HEK293T (cell line): ENCODE measurements at places on chromosomes 6 and 20.
A peak's percentile ranks its signal among the peaks of the same experiment; 100 is the strongest.

- DNase-seq: no peak
Measured at GRCh38 chr6:110557199-110557598, 80.8 kb upstream of the SLC22A16 start.

DNA sequence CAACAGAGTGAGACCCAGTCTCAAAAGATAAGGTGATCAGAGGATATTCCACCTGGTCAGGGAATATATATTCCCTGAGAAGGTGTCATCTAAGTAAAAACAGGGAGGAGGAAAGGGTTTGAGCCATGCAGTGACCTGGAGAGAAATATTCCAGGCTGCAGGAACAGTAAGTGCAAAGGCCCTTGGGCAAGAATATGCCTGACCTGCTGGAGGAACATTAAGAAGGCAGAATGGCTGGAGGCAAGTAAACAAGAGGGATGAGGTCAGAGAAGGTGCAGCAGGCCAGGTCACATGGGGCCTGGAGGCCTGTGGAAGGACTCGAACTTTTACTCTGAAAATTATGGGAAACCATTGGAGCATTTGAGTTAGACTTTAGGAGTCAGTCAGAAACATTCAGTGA lies 6.7 kb downstream of the DEF6 start:
- no peak for DNase-seq

DNA sequence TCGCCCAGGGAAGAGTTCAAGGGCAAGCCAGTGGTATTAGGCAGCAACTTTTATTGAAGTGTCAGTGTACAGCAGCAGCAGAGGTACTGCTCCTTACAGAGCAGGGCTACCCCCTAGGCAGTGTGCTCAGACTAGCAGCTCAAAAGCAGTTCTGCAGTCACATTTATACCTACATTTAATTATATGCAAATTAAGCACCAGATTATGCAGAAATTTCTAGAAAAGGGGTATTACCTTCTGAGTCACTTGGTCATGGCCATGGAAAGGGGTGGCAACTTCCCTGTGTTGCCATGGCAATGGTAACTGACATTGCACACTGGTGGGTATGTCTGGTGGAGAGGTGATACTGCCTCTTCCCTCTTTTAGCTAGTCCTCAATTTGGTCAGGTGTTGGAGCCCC lies 2.1 kb upstream of the ZKSCAN4 start:
- DNase-seq: no peak

GRCh38 chr6:135116571-135116970 lies 61.9 kb upstream of the HBS1L start:
- DNase-seq: no peak

DNA sequence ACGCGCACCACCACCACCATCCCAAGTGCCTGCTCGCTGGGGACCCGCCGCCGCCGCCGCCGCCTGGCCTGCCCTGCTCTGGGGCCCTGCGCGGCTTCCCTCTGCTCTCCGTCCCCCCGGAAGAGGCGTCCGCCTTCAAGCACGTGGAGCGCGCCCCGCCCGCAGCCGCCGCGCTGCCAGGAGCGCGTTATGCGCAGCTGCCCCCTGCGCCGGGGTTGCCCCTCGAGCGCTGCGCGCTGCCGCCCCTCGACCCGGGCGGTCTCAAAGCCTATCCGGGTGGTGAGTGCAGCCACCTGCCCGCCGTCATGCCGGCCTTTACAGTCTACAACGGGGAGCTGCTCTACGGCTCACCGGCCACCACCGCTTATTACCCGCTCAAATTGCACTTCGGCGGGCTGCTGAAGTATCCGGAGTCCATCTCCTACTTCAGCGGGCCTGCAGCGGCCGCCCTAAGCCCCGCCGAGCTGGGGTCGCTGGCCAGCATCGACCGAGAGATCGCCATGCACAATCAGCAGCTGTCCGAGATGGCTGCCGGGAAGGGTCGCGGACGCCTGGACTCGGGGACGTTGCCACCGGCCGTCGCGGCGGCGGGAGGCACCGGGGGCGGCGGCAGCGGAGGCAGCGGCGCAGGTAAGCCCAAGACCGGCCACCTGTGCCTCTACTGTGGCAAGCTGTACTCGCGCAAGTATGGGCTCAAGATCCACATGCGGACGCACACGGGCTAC lies 7.2 kb downstream of the PRDM13 start:
- peak; percentile 52 for DNase-seq

DNA sequence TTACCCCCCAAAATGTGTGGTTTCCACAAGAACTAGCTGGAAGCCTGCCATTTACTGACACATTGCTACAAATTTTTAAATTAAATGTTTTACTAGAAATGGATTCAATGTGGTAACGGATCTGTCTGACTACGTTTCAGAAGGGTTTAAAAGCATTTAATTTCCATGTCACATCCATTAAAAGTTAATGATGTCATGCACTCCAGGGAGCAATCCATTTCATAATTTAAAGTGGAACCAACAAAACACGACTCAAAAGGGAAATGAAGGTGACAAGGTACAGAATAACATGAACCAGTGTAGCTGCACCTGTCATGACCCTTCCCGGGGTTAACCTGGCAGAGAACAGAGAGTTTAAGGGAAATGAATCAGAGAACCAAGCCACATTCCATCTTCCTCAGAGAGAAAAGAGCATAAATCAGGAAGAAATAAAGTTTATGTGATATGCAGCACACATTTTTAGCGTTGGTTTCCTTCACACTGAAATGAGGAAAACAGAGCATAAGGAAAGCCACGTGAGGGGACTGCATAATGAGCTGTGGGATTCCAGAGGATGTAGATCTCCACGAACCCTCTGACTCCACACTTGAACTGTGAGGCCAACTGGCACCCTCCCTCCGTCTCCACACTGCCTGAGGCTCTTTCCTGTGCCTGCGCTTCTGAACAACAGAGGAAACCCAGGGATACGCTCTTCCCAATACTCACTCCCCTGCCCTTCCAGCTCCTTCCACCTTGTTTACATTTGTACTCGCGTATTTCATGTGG lies 170.3 kb upstream of the AHI1 start:
- DNase-seq: peak; percentile 49

DNA sequence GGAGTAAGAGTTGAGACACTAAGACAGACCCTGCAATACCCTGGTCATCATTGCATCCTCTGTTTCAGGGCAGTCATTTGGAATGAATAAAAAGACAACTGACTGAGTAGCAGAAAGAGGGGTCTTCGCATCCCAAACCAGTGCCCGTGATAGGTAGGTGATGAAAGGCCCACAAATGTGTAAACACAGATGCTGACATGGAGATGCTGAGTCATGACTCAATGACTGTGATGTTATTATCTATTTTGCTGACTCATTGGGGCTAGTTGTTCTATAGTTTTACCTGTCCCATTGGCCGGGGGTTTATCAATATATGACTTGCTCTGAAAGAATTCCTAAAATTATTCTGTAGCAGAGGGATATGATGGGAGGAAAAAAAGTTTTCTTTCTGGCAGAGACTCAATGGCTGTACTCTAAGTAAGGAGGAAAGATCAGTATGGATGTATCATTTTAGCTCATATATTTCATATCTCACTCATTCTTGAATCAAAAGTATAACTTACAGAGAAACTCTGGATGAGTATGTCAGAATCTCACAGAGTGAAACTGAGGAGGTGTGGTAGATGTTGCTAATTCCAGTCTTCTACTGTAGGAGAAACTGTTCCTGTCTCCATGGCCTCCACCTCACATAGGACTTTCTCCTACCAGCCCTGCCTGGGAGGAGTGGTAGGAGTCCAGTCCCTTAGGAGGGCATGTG lies 119.9 kb upstream of the PREP start:
- no peak for DNase-seq

GRCh38 chr20:32674362-32674789 lies 635 bp upstream of the C20orf203 start:
- peak; percentile 68 for DNase-seq

DNA sequence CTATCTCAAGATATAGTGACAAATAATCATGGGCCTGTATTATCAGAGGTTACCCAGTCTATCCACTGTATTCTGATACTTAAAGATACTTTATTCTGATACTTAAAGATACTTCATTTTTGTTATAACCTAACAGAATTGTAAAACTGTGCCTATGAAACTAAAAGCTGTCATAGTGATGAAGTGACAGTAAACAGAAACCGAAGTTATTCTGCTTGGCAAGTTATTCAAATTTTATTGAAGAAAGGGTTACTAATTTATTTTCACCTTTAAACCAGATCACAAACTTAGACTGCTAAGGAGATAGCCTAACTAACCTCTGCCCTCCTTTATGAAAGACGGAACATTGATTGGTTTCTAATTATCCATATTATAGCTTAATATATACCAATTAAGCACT lies 604.6 kb upstream of the IMPG1 start:
- no peak for DNase-seq

DNA sequence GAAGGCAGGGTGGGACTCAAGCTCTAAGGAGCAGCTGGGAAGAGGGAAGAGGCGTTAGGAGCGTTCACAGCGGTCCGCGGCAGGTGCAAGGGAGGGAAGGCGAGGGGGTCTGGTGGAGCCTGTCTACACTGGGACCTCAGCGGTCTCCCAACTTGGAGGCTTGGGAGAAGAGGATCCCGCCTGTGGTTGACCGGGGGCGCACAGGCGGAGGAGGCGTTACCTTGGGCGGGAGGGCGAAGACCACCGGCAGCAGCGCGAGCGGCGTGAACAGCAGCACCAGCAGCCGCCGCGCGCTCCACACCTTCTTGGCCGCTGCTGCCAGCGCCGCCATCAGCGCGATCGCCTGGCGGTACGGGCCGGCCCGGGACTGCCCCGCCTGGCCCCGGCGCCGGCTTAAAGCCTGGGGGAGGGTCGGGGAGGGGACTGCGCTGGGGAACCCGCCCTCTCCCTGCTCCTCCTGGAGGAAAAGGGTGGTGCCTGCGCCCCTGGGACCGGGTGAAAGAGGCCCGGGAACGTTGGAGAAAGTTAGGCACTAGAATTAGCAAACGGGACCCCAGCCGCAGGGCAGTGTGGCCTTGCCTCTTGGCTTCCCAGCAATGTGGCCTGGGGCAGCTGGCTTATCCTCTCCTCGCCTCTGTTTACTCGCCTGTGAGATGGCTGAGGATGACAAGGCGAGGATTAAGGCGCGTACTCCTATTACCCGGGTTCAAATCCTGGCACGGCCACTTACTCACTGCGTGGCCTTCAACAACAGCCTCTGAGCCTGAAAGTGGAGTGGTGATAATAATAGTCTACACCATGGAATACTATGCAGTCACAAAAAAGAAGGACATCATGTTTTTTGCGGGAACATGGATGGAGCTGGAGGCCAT lies at the start of gene SLC13A3:
Gene SLC13A3 (minus strand): TSS at position 369 of the 872 bp plus-strand sequence. CDS start 38 bp downstream, at position 331.
- no peak for DNase-seq

DNA sequence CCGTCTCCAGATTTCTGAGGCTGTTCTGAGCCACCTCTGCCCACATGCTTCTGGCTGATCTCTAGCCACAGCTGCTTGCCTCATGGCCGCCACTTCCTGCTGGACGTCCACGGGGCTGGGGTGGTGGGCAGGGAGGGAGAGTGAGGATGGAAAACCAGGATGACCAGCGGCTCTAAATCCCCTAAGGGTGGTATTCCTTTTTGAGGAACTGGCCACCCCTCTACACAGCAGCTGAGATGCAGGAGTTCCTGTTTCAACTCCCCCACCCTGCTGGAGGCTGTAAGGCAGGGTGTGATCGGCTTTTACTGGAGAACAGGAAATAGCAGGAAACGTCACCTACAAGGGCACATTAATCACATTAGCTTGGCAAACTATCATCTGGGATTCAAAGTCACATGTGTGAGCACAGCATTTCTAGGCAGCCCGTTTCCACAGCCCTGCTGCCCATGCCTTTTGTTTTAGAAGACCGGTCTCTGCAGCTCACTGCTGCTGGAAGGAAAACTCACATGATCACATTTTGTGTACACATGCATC lies 181.6 kb upstream of the ECI2 start:
- no peak for DNase-seq

- no peak for DNase-seq
Measured at GRCh38 chr20:42352096-42352495, 733.9 kb upstream of the CHD6 start.

- no peak for DNase-seq
Measured at GRCh38 chr6:90411292-90411781, 114.7 kb upstream of the BACH2 start.

DNA sequence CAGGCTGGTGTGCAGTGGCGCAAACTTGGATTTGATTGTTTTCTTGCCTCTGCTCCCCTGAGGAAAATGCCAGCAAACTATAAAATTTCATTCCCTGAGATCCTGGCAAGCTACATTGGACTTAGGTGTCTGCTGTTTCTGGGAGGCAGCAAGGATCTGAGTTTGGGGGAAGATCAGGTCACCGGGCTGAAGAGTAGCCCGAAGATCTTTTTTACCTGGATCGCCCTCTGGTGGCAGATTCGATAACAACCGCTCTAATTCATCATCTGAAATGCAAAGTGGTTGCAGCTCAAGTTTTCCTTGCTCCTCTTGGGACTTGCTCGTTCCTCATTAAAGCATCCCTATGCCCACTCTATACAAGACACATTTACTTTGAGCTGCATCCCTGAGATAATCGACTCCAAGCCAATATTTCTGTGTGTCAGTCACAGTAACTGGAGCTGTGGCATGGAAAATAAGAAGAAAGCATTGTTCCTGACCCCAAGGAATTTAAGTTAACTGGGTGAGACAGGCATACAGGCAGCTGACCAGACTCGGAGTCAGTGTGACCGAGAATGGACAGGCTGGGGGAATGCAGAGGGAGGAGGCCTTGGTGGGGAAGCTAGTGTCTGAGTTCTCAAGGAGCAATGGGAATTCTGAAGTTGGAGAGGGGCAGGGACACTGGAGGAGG lies 131.8 kb upstream of the PROKR2 start:
- DNase-seq: peak; percentile 57

GRCh38 chr20:20212675-20213096 lies 155.2 kb upstream of the INSM1 start:
- DNase-seq: no peak

DNA sequence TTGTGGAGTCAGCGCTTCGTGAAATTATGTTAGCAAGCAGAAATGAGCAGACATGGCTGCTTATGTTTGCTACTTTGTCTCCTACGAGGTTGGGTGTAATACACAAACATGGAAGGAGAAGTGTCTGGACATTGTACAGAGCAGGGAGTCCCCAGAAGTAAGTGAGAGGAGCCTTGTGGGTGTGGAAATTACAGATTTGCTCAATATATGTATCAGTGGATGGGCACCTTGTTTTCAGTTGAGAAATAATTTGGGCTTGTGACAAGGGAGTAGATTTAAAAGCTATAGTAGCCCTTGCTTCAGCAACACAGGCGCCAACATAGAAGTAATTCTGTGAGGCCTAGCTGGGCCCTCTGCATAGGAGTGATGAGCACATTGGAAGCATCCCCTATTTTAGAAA lies 49.2 kb downstream of the HECA start:
- no peak for DNase-seq

DNA sequence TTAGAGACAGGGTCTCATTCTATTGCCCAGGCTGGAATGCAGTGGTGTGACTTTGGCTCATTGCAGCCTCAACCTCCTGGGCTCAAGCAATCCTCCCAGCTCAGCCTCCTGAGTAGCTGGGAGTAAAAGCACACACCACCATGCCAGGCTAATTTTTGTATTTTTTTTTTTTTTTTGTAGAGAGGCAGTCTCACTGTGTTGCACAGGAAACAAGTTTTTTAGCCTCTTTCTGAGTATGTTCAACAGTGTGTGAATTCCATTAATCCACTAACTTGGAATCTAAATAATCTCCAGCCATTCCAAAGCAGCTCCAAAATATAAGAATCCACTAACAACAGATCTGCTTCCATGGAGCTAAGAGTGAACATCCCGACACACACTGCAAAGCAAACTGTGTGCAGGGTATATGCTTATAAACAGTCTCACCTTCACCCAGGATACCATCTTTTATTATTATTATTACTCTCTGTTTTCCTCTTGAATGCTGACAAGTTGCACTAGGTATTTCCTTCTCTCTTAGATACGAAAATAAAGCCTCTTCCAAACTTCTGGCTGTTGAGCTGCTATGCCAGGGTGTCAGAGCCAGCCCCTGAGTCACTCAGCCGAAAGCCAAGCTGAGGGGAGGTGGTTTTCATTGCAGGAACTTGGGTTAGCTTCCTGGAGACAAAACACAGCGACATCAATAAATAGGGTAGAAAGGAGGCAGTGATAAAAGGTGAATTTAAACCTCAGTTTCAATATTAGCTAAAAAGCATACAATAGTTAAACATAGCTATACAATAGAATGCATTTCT lies 264.9 kb downstream of the HIVEP2 start:
- DNase-seq: no peak
